Midbrain (tissue), 1 donor: ENCODE measurements at places on chromosomes 2 and 18.

GRCh38 chr2:127609031-127609751, 36.8 kb upstream of the GPR17 start:
- no peak for DNase-seq

DNA sequence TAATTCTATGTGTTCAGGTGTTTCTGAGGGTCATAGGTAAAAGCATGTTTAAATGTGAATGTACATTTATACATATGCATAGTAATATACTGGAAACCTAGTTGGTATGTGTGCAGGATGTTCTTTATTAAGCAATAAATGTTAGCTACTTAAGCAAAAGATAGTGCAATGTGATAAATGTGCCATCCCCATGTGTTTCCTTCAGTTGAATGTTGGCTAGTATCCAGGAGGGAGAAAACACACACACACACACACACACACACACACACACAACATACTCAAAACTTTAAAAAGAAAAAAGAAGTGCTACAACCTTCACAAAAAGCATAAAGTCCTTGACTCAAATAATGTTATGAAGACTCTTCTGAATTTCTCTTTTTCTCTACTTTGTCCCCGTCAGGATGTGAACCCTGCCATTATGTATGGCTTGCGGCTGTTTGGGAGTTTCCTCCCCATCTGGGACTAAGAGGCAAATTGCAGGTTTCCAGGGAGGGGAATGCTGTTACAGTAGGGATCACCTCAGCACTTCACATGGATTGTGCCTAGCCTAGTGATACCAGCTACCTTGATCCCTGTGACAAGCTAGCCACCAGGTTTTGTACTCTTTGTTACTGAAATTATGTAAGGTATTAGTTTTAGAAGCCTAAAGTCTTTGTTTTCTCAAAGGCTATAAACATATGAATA, 82.6 kb downstream of the IKZF2 start:
- no peak for DNase-seq

- peak; percentile 47 for DNase-seq
These were observed 72.3 kb downstream of the IL1R2 start for GRCh38 chr2:102063941-102064678.

- DNase-seq: no peak
These were observed 66.0 kb upstream of the SPRED2 start for GRCh38 chr2:65498396-65498795.

DNA sequence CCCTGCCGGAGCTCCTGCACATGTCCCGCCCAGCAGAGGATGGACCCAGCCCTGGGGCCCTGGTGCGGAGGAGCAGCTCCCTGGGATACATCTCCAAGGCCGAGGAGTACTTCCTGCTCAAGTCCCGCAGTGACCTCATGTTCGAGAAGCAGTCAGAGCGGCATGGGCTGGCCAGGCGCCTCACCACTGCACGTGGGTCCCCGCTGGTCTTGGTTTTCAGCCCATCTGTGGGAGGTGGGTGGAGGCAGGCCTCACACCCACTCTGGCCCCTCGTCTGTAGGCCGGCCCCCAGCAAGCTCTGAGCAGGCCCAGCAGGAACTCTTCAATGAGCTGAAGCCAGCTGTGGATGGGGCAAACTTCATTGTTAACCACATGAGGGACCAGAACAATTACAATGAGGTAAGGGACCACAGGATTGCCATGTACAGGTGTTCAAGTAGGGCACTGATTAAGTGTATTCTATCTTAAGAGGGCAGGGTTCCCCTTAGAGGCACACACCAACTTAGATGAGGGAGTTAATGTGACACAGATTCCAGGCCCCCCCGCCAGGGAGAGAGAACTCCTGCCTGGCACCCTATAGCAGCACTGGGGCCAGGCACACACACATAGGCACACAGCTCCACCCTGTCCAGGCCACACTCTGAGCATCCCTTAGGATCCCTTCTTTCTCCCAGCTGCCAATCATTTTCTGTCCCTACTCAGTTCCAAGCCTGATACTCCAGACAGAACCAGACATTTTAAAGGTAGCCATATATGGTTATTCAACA, 5.4 kb upstream of the CHRNG start:
- no peak for DNase-seq

DNA sequence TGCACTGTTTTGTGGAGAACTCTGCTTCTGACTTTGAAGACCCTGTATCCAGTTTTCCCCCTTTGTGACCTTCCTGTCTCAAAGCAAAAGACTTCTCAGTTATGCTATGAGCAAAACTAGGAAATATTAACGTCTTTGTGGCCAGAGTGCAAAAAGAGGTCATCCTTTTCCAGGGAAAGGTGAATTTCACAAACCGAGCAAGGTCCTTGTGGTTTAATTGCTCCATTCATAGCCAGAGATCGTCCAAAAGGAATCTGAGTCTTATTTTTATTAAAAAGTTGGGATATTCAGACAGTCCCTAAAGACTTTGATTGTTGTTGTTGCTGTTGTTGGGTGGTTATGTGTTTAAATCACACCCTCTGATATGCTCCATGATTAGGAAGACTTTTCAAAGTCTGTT, 77.4 kb downstream of the NAB1 start:
- no peak for DNase-seq

- no peak for DNase-seq
These were observed 254.9 kb upstream of the RAB12 start for GRCh38 chr18:8354304-8354703.

DNA sequence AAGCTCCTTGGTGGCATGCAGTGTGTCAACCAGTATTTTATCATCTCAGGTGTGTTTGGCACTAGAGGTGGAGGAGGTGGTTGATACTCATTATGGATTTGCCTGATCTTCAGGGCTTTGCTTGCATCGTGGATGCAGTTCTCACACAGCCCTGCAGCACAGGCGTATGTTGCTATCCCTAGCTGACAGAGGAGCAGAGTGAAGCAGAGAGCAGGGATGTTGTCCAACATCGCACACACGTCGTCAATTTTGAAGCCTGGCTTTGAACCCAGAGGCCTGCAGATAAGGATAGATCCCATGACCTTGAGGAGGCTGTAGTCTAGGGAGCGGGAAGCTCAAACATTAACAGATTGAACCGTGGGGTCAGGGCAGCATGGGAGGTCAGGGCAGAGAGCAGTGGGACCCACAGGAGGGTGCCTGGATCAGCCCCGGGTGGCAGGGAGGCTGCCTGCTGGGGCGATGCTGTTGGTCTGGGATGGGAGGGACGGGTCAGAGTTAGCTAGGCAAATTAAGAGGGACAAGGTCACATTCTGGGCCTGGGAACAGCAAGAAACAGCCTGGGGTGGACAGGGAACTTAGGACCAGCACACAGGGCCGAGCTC, 4.2 kb downstream of the RNF144A start:
- DNase-seq: no peak

DNA sequence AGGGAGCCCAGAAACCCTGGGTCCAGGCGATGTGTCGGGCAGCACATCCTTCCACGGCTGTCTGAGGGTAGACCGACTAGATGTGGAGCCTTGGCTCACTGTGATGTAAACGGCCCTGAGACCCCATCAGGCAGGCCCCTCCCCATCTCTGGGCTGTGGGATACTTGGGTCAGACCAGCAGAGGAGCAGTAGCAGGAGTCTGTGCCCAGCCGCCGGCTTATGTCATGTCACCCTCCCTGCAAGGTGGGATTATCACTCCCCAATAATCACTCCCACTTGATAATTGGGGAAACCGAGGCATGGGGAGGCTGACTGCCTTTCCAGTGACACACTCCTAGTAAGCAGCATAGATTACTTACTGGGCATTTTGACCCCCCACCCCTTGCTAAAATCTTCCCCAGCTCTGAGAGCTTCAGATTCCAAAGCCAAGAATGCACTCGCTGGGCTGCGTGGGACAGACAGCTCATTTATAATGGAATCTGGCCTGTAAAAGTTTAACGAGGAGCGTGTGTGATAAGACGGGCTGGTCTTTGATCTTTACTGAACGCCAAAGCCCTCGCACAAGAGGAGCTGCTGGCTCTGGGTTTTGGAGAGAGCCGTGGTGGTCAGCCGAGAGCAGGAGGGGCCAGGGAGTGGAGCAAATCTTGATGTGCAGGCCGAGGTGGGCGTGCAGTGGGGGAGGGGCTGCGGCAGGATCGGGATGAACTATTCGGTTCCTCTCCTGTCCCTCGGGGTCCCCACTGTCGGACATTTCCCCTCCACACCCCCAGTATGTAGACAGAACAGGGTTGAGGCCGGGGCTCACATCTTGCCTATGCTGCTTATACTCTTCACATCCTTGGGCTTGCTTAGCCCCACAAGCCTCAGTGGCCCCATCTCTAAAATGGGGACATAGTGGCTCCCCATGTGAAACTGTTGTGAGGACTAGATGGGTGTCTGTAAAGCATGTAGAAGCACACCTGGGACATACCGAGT, 200.0 kb downstream of the GLI2 start:
- DNase-seq: no peak

DNA sequence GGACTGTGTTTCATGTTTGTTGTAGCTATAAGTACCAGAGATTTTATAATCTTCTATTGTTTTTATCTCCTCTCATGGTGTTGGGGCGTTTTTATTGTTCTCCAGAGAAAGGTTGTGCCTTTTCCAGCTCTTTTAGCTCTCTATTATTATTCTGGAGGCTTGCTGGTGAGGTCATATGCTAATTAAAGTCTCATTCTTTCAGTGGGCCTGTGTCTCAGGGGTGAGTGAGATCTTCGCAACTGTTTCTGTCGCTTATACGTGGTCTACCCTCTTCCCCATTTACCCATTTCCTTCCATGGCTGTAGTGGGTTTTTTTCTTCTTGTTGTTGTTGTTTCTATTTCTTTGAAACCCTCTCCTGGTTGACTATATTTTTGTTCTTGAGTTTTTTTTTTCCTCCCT, 584.9 kb downstream of the TMEM182 start:
- DNase-seq: no peak

GRCh38 chr2:120210270-120210693, 12.9 kb downstream of the TMEM185B start:
- no peak for DNase-seq

DNA sequence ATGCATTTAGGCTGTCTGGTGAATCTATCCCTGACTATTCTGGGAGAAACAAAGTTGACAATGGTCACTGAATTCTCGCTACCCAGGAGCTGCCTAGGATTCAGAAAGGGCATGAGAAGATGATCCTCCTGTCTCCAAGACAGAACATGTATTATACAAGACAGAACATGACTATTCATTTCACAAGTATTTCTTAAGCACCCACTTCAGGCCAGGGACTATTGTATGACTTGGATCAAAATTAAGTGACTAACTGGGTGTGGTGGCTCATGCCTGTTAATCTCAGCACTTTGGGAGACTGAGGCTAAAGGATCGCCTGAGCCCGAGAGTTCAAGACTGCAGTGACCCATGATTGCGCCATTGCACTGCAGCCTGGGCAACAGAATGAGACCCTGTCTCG, 235.8 kb upstream of the RAB12 start:
- DNase-seq: no peak

GRCh38 chr18:38368246-38368645, 802.6 kb upstream of the CELF4 start:
- DNase-seq: no peak

- DNase-seq: no peak
These were observed 40.5 kb upstream of the NABP1 start for GRCh38 chr2:191637182-191638078.

DNA sequence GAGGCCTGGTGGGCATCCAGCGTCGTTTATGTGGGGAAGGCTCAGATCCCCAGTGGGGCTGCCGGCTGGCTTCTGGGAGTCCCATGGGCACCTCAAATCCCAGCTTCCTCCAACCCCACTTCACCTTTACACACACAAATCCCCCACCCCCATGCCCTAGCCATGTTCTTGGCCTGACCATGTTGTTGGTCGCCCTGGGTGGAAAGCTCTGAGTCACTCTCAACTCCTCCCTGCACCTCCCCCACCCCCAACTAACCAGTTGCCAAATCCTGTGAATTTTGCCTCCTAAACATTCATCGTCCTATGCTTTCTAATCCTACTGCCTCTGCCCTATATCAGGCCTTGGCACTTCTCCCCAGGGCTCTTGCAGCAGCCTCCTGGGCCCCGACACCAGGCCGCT, 6.4 kb downstream of the TNS1 start:
- no peak for DNase-seq
